Effector memory CD8-positive, alpha-beta T cell (primary cell): ENCODE measurements at places on chromosomes 13 and 19.

- DNase-seq = no peak
These were observed 41.4 kb upstream of the OBI1 start for GRCh38 chr13:78700121-78700910.

- DNase-seq = no peak
These were observed 56.4 kb downstream of the NUFIP1 start for GRCh38 chr13:44932850-44933251.

GRCh38 chr19:694481-695351, 536 bp downstream of the PRSS57 start:
- DNase-seq = no peak

- DNase-seq = no peak
These were observed 5.1 kb upstream of the ARHGEF7 start for GRCh38 chr13:111110054-111110453.

DNA sequence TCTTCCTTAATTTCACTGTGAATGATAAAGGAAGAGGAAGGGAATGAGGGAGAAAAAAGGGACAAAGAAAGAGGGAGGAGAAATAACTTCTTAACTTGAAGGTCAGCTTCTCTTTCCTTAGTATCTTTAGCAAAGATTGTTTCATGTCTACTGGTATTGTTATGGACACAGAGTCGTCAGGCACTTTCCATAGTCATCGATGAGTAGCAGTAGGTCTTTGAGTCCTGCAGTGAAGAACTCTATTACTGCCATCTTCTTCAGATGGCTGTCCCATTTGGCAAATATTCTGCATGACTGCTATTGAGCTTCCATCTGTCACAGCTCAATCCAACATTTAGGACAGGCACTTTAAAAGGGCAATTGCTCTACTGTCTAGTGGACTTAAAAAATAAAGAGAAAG, 2463.1 kb downstream of the PCDH9 start:
- DNase-seq = no peak

DNA sequence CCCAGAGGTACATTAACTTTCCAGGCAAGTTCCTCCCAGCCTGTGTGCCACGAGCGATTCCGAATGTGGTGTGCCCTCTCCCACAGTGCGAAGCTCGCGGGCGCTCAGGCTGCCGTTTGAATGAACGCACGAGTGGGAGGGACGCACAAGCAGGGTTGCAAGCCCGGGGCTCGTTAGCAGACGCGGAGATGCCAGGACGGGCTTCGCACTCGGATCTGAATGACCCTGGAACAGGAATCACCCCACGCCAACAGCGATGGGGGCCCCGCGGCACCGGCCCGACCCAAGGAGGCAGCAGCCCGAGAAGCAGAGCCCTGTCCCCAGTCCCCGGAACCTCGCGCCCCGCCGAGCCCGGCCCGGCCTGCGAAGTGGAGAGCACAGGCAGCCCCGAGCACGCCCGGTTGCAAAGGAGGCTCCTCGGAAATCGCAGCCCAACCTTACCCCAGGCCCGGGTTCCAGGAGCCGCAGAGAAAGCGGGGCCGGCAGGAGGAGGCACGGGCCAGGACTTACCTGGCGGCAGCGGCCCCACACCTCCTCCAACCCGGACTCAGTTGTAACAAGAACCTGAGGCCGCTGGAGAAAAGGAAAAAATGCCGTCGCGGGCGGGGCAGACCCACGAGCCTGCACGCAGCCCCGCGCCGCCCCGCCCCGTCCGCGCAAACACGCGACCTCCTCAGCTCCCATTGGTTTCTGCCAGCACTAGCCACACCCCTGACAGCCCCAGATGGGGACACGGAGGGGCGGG, at the start of gene SLC25A30:
SLC25A30 (minus strand) TSS at position 584 of the 745 bp plus-strand sequence. CDS start 6,948 bp downstream, outside the sequence.
- DNase-seq = peak; percentile 87

DNA sequence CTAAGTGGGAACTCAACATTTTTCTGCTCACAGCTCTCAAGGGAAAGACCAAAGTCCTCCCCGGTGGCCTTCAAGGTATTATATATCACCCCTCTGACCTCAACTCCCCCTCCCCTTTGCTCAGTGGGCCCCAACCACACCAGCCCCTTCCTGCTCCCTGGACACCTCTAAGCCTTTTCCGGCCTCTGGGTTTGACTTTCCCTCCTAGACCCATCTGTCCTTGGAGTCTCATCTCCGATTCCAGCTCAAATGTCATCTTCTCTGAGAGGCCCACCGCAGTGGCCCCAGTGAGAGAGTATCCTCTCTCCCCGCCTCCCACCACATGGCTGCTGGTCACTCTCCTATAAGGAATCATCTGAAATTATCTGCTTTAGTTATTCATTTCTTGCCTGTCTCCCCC, 941 bp upstream of the UHRF1 start:
- no peak for DNase-seq

GRCh38 chr13:113616991-113617749, 32.6 kb downstream of the TFDP1 start:
- DNase-seq = no peak

- no peak for DNase-seq
These were observed 3.6 kb downstream of the RRAS start for GRCh38 chr19:49636233-49636932.

GRCh38 chr13:59547950-59548349, 615.8 kb downstream of the DIAPH3 start:
- no peak for DNase-seq

DNA sequence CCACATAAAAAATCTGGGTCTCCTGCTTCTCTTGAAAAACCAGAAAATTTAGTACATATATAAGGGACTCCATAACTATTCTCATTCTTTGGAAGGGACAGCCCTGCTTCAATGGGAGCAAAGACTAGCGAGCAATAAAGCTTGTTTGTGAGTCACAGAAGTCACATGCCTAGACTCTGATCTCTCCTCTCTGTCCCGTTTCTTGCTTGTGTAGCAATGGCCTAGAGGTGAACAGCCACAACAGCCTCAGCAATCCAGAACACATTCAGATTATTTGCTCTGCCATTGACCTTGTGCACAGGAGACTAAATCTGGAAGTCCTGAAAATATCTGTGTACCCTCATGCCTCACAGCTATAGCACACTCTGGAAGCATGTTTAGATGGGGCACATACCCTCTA, 43.2 kb downstream of the SCGB2B2 start:
- no peak for DNase-seq
